ENCODE measurements at places on chromosomes 2 and 18.

DNA sequence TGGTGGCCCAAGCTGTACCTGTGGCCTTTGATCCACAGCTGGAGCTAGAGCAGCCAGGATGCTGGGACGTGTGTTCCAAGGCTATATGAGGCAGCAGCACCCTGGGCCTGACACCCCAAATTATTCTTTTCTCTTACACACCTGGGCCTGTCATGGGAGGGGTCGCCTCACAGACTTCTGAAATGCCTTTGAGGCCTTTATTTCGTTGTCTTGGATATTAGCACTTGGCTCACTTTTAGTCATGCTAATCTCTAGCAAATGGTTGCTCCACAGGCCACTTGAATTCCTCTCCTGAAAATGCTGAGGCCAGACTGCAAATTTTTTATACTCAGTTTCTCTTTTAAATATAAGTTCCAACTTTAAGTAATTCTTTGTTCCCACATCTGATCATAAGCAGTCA is 22.0 kb upstream of the IL1R2 start:
- H3K27me3 ChIP-seq: no peaks in the 10 kb centered on the region
- H3K4me3 ChIP-seq: no peak overlapping the region
- H3K36me3 ChIP-seq: no peaks in the 10 kb centered on the region
- no peak for DNase-seq
- no peak overlapping the region for H3K27ac ChIP-seq

- no peak overlapping the region for H3K27ac ChIP-seq
- H3K4me1 ChIP-seq: no peaks in the 10 kb centered on the region
- DNase-seq: no peak
- H3K36me3 ChIP-seq: no peaks in the 10 kb centered on the region
- H3K27me3 ChIP-seq: no peaks in the 10 kb centered on the region
- H3K4me3 ChIP-seq: no peak overlapping the region
Observed at GRCh38 chr2:9017411-9017810, 13.9 kb upstream of the MBOAT2 start.

DNA sequence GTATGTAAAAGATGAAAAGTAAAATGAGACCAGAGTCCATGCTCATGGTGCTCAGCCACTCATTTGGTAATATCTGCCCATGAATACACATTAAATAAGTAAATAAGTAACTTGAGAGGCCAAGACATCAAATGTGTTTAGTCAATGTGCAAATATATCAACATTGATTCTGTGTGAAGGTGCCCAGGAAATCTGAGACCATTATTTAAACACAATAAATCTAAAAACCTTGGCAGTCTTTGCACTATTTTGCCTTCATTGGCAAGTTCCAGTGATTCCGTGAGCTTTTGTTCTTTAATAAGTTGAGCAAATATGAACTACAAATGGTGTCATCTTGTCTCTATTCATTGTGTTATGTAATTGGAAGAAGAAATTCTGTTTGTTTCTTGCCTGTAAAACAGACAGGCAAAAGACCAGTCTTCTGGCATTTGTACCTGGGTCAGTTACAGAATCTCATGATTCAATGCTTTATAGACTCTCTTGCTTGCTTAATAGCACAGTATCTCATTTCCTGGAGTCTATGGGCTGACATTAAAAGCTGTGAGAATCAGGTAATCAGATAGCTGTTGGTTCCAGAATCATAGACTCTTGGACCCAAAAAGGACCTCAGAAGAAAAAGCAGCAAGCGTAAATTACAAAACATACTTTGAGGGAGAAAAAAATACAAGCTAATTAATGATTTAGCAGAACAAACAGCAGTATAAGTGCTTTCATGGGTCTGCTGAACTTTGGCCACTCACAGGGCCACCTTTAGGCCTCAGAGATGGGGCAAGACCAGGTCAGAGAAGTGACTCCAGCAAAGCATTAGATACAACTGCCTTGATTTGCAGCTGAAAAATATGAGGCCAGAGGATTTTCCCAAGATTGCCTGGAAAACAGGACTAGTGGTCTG is 20.0 kb upstream of the SERPINB3 start:
- peaks cover 5% of the 10 kb centered on the region for H3K4me1 ChIP-seq
- H3K27me3 ChIP-seq: no peaks in the 10 kb centered on the region
- DNase-seq: no peak
- no peak overlapping the region for H3K27ac ChIP-seq

- no peaks in the 10 kb centered on the region for H3K36me3 ChIP-seq
- DNase-seq: no peak
- H3K27me3 ChIP-seq: no peaks in the 10 kb centered on the region
Observed at GRCh38 chr2:150279686-150280085, 207.8 kb downstream of the RND3 start.

- H3K36me3 ChIP-seq: no peaks in the 10 kb centered on the region
- DNase-seq: no peak
- H3K27ac ChIP-seq: no peak overlapping the region
- no peak overlapping the region for H3K4me3 ChIP-seq
- H3K4me1 ChIP-seq: peaks cover 6% of the 10 kb centered on the region
Observed at GRCh38 chr2:8617590-8617989, 64.3 kb upstream of the ID2 start.

DNA sequence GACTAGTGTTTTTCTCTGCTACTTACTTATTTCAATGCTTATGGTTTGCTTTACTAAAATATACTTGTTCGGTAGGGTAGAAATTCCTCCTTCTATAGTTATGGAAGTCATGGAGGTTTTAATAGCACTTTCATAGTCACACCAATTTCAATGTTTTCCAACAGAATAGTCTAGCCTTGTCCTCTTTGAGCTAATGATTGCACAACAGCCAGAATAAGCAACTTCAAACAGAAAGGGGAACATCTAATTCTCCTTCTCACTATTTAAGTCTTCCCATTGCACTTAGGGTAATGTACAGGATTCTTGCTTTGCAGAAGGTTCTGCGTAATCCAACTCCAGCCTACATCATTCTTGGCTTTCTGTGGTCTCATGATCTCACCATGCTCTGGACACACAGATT is 287.7 kb upstream of the GCFC2 start:
- no peak overlapping the region for H3K27ac ChIP-seq
- no peaks in the 10 kb centered on the region for H3K27me3 ChIP-seq
- no peaks in the 10 kb centered on the region for H3K4me1 ChIP-seq
- no peak overlapping the region for H3K4me3 ChIP-seq
- DNase-seq: no peak

- H3K4me3 ChIP-seq: no peak overlapping the region
- no peaks in the 10 kb centered on the region for H3K36me3 ChIP-seq
- no peaks in the 10 kb centered on the region for H3K4me1 ChIP-seq
- H3K27me3 ChIP-seq: no peaks in the 10 kb centered on the region
- DNase-seq: no peak
Observed at GRCh38 chr2:28447943-28448792, 47.7 kb upstream of the PLB1 start.

DNA sequence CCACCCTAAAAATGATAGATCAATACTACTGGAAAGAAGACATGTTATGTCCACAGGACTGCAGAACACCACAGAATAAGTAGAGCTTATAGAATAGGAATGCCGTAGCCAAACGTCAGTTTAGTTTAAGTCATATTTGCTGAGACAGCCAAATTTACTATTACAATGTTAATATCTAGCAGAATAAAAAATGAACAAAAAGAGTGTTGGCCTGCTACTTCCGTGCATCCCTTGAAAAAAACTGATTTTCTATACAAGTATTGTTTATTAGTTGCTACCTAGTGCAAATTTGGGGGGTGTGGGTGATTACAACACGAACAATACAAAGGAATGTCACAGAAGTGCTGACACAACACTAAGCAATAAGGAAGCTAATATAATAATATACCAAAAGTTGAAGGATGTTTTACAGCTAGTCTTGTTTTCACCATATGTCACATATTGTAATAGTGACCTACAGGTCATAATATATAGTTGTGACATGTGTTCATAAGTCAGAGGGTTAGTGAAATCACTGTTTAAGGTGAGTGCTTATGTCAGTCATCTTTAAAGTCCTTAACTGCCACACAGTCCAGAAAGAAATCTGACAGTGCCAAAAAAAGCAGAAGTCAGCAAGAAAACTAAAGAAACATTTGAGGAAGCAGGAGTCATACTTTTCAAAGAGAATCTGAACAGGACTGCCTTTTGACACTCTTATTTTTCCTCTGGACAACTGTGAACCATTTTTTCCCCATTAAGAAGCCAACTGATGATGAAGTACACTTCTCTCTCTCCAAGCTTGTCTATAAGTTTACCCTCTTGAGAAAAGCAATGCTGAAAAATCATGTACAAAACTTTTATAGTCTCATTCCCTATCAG is 376.4 kb downstream of the ZEB2 start:
- no peaks in the 10 kb centered on the region for H3K4me1 ChIP-seq
- H3K36me3 ChIP-seq: no peaks in the 10 kb centered on the region
- H3K4me3 ChIP-seq: no peak overlapping the region
- no peaks in the 10 kb centered on the region for H3K27me3 ChIP-seq
- H3K27ac ChIP-seq: no peak overlapping the region

DNA sequence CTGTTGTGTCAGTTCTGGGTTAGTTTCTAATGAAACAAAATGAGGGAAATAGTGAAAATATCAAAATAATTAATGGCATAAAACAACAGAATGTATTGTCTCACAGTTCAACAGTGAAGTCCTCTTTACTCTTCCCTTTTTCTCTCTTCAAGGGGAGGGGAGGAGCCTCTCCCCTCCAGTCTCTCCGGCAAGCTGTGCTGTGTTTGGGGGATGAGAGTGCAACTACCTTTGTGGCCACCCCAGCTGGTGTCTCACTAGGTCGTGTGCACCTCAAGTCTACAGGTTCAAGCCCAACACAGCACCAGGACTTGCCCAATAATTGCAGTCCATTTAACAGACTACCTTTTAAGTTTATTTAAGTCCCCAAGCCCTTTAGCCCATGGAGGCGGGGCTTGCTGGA is 271.7 kb upstream of the DOK6 start:
- DNase-seq: no peak
- H3K36me3 ChIP-seq: no peaks in the 10 kb centered on the region
- no peak overlapping the region for H3K4me3 ChIP-seq
- H3K27me3 ChIP-seq: no peaks in the 10 kb centered on the region
- peak overlapping the region; percentile 8 for H3K27ac ChIP-seq

- H3K4me1 ChIP-seq: no peaks in the 10 kb centered on the region
- no peak overlapping the region for H3K4me3 ChIP-seq
- DNase-seq: no peak
- no peaks in the 10 kb centered on the region for H3K27me3 ChIP-seq
- no peaks in the 10 kb centered on the region for H3K36me3 ChIP-seq
- H3K27ac ChIP-seq: no peak overlapping the region
Observed at GRCh38 chr2:115036818-115037217, 594.4 kb downstream of the DPP10 start.

- H3K4me1 ChIP-seq: no peaks in the 10 kb centered on the region
- H3K27me3 ChIP-seq: no peaks in the 10 kb centered on the region
- DNase-seq: no peak
- H3K27ac ChIP-seq: no peak overlapping the region
Observed at GRCh38 chr2:100720445-100720844, 99.5 kb upstream of the NPAS2 start.

GRCh38 chr2:15834381-15835031 is 105.8 kb upstream of the MYCN start:
- H3K36me3 ChIP-seq: no peaks in the 10 kb centered on the region
- no peaks in the 10 kb centered on the region for H3K27me3 ChIP-seq
- no peak overlapping the region for H3K4me3 ChIP-seq
- no peak overlapping the region for H3K27ac ChIP-seq

GRCh38 chr2:201128933-201129505 is 13.1 kb downstream of the CFLAR start:
- H3K4me1 ChIP-seq: peaks cover 100% of the 10 kb centered on the region
- peaks cover 39% of the 10 kb centered on the region for H3K36me3 ChIP-seq
- H3K27ac ChIP-seq: peak overlapping the region; percentile 99

GRCh38 chr2:71630454-71631328 is 177.3 kb downstream of the DYSF start:
- no peak for DNase-seq
- H3K4me3 ChIP-seq: no peak overlapping the region
- H3K36me3 ChIP-seq: no peaks in the 10 kb centered on the region
- H3K4me1 ChIP-seq: no peaks in the 10 kb centered on the region
- H3K27me3 ChIP-seq: no peaks in the 10 kb centered on the region
- H3K27ac ChIP-seq: no peak overlapping the region

- no peaks in the 10 kb centered on the region for H3K27me3 ChIP-seq
- H3K4me1 ChIP-seq: peaks cover 27% of the 10 kb centered on the region
- H3K36me3 ChIP-seq: no peaks in the 10 kb centered on the region
- H3K27ac ChIP-seq: no peak overlapping the region
- DNase-seq: no peak
- no peak overlapping the region for H3K4me3 ChIP-seq
Observed at GRCh38 chr2:101265893-101266499, 13.3 kb downstream of the CNOT11 start.

DNA sequence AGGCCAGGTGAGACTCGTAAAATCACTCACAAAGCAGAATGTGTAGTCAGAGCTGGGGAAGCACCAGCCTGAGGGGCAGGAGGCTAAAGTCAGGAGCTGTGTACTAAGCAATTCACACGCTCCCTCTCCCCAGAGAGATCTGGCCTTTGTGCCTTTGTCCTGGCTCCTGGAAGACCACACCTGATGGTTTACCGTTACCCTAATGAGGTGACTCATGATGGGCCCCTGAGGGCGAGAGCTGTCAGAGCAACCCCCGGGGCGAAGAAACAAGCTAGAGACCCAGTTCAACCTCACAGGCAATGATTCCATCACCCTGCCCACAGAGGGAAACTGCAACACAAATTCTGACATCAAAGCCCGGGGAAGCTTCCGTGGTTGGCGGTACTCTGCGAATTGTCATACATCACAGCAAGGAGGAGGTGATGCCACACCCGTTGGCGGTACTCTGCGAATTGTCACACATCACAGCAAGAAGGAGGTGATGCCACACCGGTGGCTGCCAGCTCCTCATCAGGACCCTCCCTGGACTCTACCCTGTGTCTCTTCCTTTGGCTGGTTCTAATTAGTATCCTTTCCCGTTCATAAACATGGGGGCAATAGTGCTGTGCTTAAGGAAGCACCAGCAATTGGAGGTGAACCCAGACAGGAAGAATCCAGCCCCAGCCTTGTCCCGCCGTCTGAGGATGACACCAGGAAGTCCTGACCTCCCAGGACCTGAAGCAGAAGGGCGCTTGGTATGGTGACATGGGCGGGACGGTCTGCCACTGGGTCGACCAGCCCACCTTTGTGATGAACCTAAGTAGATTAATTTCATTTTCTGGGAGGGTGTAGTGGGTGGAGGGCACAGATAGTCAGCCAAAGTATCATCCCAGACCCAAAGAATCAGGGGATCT is 30.5 kb downstream of the B3GNT7 start:
- H3K27ac ChIP-seq: no peak overlapping the region
- H3K4me1 ChIP-seq: no peaks in the 10 kb centered on the region
- H3K27me3 ChIP-seq: no peaks in the 10 kb centered on the region
- DNase-seq: no peak

DNA sequence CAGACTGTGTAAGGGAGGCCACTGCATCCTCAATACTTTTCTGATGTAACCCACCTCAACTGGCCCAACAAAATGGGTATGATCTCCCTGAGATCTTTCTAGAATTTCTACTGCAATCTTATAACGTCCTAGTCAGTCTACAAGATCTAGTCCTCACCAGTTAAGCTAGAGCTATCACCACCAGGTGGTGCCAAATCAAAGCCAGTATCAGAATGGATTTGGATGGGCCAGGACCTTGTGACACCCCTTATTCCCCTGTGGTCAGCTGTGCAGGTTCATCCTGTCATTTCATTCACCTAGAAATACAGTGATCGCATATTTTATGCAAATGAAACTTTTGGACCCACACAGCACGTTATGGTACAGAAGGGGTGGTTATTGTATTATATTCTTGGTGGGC is 90.3 kb downstream of the OLA1 start:
- no peak overlapping the region for H3K4me3 ChIP-seq
- DNase-seq: no peak
- no peaks in the 10 kb centered on the region for H3K36me3 ChIP-seq

GRCh38 chr2:98293931-98294687 is 52.1 kb upstream of the CNGA3 start:
- H3K4me3 ChIP-seq: no peak overlapping the region
- no peaks in the 10 kb centered on the region for H3K4me1 ChIP-seq
- no peaks in the 10 kb centered on the region for H3K36me3 ChIP-seq
- peak; percentile 8 for DNase-seq
